ENCODE measurements at places on chromosomes 11 and 22.

GRCh38 chr11:128686021-128686741 is 7.7 kb upstream of the FLI1 start:
- DNase-seq, result no peak

DNA sequence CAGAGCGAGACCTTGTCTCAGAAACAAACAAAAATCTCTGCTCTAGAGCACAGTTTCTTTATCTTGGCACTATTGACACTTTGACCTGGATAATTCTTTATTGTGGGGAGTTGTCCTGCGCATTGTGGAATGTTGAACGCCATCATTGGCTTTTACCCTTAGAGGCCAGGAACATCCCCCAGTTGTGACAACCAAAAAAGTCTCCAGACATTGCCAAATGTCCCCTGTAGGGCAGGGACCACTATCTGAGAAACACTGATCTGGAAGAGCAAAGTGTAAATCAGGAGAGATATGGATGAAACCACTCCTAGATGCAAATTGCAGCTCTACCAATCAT is 4.8 kb upstream of the NF2 start:
- DNase-seq, result no peak

DNA sequence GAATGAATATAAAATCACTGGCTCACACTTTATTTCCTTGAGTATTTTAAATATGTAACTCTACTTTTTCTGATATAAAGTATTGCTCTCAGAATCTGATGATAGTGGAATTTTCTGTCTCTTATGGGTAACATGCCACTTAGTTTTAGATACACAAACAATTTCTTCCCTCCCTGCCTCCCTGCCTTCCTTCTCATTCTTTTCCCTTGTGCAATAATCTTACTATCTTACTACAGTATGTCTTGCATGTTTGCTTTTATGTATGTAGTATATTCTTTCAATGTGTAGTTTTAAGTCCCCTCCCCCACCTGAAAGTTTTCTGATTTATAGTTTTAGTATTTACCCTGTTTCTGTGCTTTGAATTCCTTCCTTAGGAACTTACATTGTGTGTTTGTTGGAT is 48.4 kb downstream of the INSC start:
- DNase-seq, result no peak

DNA sequence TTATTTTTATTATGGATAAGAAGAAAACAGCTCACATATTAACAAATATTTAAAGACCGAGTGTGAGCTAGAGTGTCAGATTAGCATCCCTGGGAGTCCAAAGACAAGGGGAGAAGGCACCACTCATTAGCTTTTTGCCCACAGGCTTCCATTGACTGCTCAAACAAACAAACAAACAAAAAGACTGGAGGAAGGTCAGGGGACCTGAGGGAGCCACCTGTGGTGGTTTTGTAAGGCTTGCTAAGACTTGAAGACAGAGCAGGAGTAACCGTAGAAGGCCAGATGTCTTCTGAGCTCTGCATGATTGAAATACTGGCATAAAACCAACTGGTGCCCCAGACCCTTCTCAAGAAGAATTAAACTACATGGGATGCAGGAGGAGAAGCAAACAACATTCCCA is 395.2 kb upstream of the CNTN5 start:
- no peak for DNase-seq

GRCh38 chr11:12777208-12777874 is 103.1 kb downstream of the TEAD1 start:
- DNase-seq, result no peak

DNA sequence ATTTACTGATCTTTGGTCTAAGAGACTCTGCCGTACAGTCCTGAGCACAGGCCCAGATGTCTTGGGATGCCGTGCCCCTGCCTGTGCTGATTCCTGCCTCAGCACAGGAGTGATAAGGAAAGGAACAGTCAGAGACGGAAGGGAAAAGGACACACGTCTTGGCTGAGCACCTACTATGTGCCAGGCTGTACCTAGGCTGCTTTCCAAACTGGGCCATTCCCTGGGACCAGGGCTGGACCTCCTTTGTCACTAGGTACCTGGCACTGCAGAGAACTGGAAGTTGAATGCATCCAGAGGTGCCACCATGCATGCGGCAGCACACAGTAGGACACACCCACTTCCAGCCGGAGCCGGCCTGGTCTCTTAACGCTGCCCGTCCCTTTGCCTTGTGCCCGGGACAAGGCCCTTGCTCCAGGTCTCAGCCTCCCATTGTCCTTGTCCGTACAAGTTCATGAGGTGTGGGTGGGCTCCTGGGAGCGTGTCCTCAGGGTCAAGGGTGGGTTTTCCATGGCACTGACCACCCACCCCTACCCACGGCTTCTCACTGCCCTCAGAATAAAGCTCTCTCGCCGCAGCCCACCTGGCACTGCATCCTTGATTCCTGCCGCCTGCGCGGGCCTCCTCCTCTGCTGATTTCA is 1.1 kb upstream of the SSTR3 start:
- DNase-seq, result no peak

DNA sequence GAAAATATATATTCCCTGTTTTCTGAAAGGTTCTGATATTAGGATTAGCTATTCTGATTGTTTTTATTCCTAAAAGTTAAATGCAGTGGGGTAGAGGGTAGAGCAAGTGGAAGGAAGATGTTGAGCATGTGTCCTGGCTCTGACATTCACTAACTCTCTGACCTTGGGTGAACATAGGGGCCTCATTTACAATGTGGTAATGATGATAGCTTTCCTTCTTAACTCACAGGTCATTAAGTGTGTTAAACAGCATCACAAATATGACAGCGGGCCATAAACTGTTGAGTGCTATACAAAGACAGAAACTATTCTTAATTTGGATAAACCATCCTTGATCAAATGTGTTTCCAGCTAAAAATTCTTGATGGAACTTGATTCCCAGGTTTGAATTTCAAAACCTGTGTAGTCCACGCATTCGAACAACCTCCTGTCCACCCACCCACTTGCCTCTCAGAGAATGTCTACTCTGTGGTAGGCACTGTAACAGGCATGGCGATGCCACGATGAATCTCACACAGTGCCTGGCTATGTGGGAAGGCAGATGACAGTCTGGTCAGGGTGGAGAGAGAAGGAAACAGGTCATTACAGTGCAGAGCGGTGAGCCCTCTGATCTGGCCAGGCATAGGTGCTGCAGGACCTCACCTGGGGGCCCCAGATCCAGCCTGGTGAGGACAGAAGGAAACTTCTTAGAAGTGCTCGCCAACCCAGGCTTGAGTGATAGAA is 19.3 kb upstream of the PEX26 start:
- no peak for DNase-seq

- DNase-seq, result no peak
Measured at GRCh38 chr11:34268906-34269430, 88.8 kb downstream of the ABTB2 start.

DNA sequence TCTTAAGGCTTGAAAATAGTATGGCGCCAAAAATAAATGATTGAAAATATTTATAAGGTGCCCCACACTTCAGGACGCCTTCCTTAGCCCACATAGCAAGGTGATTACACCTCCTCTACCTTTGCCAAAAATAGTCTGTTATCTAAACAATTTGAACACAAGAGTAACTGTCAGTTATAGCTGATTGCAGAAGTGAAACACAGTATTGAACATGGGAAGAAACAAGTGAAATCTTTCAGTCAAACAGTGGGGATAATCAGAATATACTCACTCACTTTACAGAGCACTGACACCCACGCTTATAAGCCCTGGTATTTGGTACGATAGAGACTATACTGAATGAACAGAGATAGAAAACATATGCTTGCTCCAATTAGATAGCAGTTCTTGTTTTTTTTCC is 203.1 kb downstream of the RAB38 start:
- DNase-seq, result no peak

DNA sequence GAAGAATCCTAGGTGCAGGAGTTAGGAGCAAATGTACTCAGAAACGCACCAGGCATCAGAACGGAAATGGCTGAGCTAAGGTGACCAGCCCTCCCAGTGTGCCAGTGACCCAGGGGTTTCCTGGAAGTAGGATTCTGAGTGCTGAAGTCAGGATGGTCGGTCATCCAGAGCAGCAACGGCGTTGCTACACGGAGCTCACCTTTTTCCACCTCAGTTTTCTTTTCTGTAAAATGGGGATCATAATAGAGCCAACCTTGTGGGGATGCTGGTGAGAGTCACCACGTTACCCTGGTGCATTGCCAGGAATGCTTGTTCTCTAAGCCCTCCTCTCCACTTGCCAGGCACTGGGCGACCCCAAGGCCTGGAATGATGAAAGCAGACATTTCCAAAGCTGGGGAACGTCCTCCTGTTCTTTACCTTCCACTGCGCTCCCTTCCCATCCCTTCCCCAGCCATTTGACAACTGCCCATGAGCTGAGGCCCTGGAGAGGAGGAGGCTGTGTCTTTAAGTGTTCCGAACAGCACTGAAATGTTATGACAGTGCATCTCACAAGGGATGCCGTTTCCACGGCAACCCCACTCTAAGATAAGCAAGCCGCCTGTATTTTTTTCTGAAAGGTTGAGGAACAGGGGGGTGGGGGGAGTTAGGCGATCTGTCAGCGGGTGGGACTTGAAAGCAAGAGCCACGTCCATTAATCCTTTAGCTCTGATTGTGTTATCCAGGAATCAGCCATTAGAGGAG is 66.8 kb downstream of the TSPAN18 start:
- no peak for DNase-seq

GRCh38 chr22:27603800-27604144 is 197.8 kb downstream of the MN1 start:
- no peak for DNase-seq

- DNase-seq, result no peak
Measured at GRCh38 chr11:7050191-7050590, 29.9 kb downstream of the NLRP14 start.

DNA sequence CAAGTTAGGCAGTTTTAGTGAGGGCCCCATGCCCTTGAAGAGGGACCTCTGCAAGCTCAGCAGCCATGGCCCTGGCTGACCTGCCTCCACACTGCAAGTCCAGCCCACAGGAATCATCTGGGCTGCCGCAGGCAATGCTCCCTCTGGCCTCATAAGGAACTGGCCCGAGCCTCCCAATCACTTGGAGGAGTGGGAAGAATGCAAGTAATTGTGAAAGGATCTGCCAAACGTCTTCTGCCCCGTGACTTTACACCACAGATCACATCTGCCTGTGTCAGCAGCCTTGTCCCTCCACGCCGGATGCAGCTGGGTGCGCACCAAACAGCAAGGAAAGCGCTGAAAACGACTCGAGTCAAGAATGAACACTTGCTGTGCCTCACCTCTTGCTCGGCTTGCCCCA is 23.8 kb downstream of the OPCML start:
- no peak for DNase-seq

GRCh38 chr11:113591117-113591516 is 115.0 kb downstream of the TMPRSS5 start:
- no peak for DNase-seq

DNA sequence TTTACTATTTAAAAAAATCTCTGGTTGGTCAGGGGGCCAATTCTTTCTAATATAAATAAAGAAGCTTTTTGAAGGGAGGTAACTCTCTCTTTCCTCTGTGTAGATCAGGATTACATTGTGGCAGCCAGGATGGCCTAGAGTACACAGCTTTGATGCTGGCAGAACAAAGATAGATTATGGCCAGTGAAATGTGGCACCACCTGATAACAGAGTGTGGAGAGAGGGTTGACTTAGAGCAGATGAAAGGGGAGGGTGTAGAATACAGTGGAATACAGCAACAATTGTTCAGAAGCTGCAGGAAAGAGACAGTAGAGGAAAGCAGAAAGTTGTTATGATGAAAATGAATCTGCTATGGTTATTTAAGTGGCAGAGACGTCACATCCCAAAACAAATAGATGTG is 99.0 kb downstream of the FAR1 start:
- DNase-seq, result no peak

DNA sequence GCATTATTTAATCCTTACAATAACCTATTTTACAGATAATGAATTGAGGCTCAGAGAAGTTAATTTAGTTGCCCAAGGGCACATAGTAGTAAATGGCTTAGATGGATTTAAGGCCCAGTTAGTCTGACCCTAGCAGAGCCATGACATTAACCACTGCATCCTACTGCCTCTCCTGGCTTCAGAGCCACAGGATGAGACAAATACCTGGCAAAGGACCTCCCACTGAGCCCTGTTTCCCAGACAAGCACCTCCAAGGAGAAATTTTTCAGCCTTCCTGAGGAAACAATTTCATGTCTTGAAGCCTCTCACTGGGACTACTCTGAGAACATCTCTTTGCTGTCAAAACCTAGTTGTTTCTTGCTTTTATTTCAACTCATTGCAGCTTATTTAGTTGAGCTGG is 28.4 kb downstream of the IZUMO1R start:
- DNase-seq, result no peak

GRCh38 chr11:2797741-2798361 is 87.7 kb downstream of the CDKN1C start:
- no peak for DNase-seq

- no peak for DNase-seq
Measured at GRCh38 chr22:47063071-47063509, 300.6 kb downstream of the TBC1D22A start.

DNA sequence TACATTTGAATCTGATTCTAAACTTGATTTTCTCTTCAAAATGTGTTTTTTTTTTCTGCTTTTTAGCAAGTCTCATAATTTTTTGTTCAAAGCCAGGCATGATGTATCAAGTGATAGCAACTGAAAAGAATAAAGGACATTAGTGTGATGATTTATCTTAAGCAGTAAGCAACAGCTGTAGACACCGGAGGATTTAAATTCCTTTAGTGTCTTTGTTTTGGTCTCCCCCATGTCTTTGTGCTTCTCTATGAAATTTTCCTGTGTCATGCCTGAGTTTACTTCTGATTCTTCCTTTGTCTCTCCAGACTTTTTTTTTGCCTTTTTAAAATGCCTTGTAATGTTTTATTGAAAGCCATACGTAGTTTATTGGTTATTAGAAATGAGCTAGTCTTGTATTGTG is 934.2 kb upstream of the RAG2 start:
- DNase-seq, result no peak

GRCh38 chr11:92751594-92751993 is 217.9 kb upstream of the MTNR1B start:
- DNase-seq, result no peak

- DNase-seq, result no peak
Measured at GRCh38 chr22:17871726-17872458, 97.6 kb upstream of the BID start.

DNA sequence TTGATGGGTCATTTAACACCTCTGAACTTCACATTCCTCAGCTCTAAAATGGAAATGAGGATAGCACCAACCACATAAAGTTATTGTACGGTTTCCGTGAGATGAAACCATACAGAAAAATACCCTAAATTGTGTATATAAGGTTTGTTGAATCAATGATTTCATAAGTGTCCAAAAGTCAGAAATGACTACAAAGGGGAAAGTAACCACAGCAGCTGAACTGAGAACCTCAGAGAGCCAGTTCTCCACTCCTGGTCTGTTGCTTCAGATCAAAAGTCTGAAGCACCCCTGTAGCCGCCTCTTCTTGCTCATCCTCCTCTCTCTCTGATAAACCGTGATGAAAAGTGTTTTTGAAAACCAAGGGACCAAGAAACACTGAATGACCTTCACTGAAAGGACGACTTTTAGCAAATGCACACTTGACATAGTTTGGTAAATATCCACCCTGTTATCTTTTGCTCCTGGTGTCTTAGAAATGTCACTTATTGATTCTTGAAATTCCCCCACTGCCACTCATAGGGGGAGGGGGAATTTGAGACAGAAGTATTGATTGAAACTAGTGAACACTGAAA is 194.5 kb downstream of the NAV2 start:
- DNase-seq, result no peak
